ENCODE measurements at places on chromosomes 1 and 21. TPM values are rescaled to one million over a fixed set of nuclear protein-coding genes. Genes with fewer than 3 reads are reported as not detected.

Gene AK4
- total RNA-seq, result 102 TPM

Gene AJAP1
- total RNA-seq, result 1.7 TPM

Gene KIF2C
- total RNA-seq, result 0.28 TPM

Gene RPE65
- not detected for total RNA-seq

Gene ELAPOR1
- total RNA-seq, result under 0.01 TPM

Gene KCNN3
- not detected for total RNA-seq

Gene NTNG1
- total RNA-seq, result 5.1 TPM

Gene KCNJ9
- under 0.01 TPM for total RNA-seq

Gene UBL4B
- not detected for total RNA-seq

Gene NECTIN4
- 81.0 TPM for total RNA-seq

Gene NCMAP
- 0.21 TPM for total RNA-seq

Gene FLG
- 0.28 TPM for total RNA-seq

Gene ANKRD35
- total RNA-seq, result 3.8 TPM

Gene ASCL5
- 0.07 TPM for total RNA-seq

Gene PLCH2
- total RNA-seq, result 141 TPM

Gene S100A12
- 1.5 TPM for total RNA-seq

Gene CAMK2N1
- 7.2 TPM for total RNA-seq

Gene NSL1
- total RNA-seq, result 22.5 TPM

Gene TTC22
- total RNA-seq, result 6.8 TPM

Gene SLC44A3
- 2.7 TPM for total RNA-seq

Gene TRIM58
- total RNA-seq, result under 0.01 TPM

Gene FAM177B
- total RNA-seq, result not detected

Gene SMIM1
- 0.68 TPM for total RNA-seq

Gene ZNF648
- not detected for total RNA-seq

Gene TOMM20
- 129 TPM for total RNA-seq

Gene BNIPL
- total RNA-seq, result 7.5 TPM

Gene ZNF644
- 78.3 TPM for total RNA-seq

Gene TMEM51
- total RNA-seq, result 15.9 TPM

Gene REN
- total RNA-seq, result under 0.01 TPM

Gene CYYR1
- 0.68 TPM for total RNA-seq

Gene SPRR2G
- total RNA-seq, result not detected

Gene SPRR2A
- 4.8 TPM for total RNA-seq

Gene HES5
- 0.28 TPM for total RNA-seq

Gene RCSD1
- under 0.01 TPM for total RNA-seq
